Spleen (tissue), 13 donors: ENCODE measurements at places on chromosomes 6 and 20. TPM values are rescaled to one million over a fixed set of nuclear protein-coding genes. Genes with fewer than 3 reads are reported as not detected.

- H3K4me1 ChIP-seq: no peaks in the 10 kb centered on the region
- no peak overlapping the region for H3K4me3 ChIP-seq
- DNase-seq: no peak
- no peaks in the 10 kb centered on the region for H3K36me3 ChIP-seq
- no peak overlapping the region for H3K27ac ChIP-seq
These were observed 67.5 kb downstream of the NDUFAF5 start for GRCh38 chr20:13852306-13852705.

WFDC10B gene
- total RNA-seq: not detected

PSMB9 gene
- total RNA-seq: 141 TPM

RAD21L1 gene
- not detected for total RNA-seq

- H3K27ac ChIP-seq: peak overlapping the region; percentile 84
- DNase-seq: no peak
- peaks cover 49% of the 10 kb centered on the region for H3K4me1 ChIP-seq
- H3K4me3 ChIP-seq: no peak overlapping the region
- peaks cover 15% of the 10 kb centered on the region for H3K36me3 ChIP-seq
These were observed 60.9 kb downstream of the RPRD1B start for GRCh38 chr20:38094373-38094891.

GRCh38 chr6:3157131-3157933 is at the start of gene TUBB2A:
TUBB2A (minus strand) TSS chr6:3157544; CDS start chr6:3157463, 81 bp downstream.
- H3K36me3 ChIP-seq: no peaks in the 10 kb centered on the region
- peaks cover 23% of the 10 kb centered on the region for H3K27me3 ChIP-seq
- DNase-seq: peak; percentile 95

PPIL6 gene
- 0.33 TPM for total RNA-seq

DNA sequence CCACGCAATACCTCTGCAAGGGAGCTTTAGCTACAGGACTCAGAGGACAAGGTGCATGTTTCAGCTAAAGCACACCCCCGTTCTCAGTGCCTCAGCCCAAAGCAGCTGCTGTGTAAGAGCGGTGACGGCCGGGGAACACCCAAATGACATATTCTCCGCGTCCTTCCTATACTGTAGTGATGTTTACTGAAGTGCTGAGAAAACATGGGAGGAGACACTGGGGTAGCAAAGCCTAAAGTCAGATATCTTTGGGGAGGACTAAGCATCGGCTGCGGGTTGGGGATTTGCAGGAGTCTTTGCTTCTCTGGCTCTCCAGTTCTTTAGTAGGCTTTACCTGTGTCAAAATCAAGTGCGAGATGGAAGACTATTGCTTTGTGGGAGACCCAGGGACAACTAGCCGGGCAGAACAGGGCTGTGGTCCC is 1.7 kb downstream of the SLC22A23 start:
- H3K27me3 ChIP-seq: peaks cover 77% of the 10 kb centered on the region
- H3K27ac ChIP-seq: no peak overlapping the region
- no peak for DNase-seq
- H3K4me1 ChIP-seq: peaks cover 21% of the 10 kb centered on the region
- no peaks in the 10 kb centered on the region for H3K36me3 ChIP-seq

GRCh38 chr20:32819992-32820697 is 391 bp downstream of the MAPRE1 start:
- H3K4me3 ChIP-seq: peak overlapping the region; percentile 68
- DNase-seq: peak; percentile 96
- peak overlapping the region; percentile 94 for H3K27ac ChIP-seq
- peaks cover 45% of the 10 kb centered on the region for H3K4me1 ChIP-seq
- no peaks in the 10 kb centered on the region for H3K36me3 ChIP-seq

- no peaks in the 10 kb centered on the region for H3K4me1 ChIP-seq
- no peak for DNase-seq
- H3K4me3 ChIP-seq: no peak overlapping the region
- no peaks in the 10 kb centered on the region for H3K27me3 ChIP-seq
These were observed 91.5 kb upstream of the E2F3 start for GRCh38 chr6:20310185-20310584.

PDE7B gene
- total RNA-seq: 3.4 TPM

PRRT1 gene
- 0.72 TPM for total RNA-seq

- H3K4me1 ChIP-seq: peaks cover 5% of the 10 kb centered on the region
- H3K27me3 ChIP-seq: no peaks in the 10 kb centered on the region
- no peaks in the 10 kb centered on the region for H3K36me3 ChIP-seq
- no peak overlapping the region for H3K4me3 ChIP-seq
- no peak overlapping the region for H3K27ac ChIP-seq
- no peak for DNase-seq
These were observed 2.7 kb downstream of the BCAS1 start for GRCh38 chr20:54067606-54068174.

- H3K4me3 ChIP-seq: peak overlapping the region; percentile 34
- peak overlapping the region; percentile 3 for H3K27ac ChIP-seq
- peaks cover 36% of the 10 kb centered on the region for H3K4me1 ChIP-seq
These were observed 5.4 kb downstream of the NPBWR2 start for GRCh38 chr20:64101731-64102621.

GRCh38 chr6:12150812-12151432 is 138.8 kb downstream of the HIVEP1 start:
- no peaks in the 10 kb centered on the region for H3K27me3 ChIP-seq
- no peak overlapping the region for H3K27ac ChIP-seq
- peak; percentile 78 for DNase-seq
- H3K4me3 ChIP-seq: no peak overlapping the region
- no peaks in the 10 kb centered on the region for H3K4me1 ChIP-seq

- no peak overlapping the region for H3K27ac ChIP-seq
- peaks cover 71% of the 10 kb centered on the region for H3K36me3 ChIP-seq
- H3K4me3 ChIP-seq: no peak overlapping the region
- peaks cover 2% of the 10 kb centered on the region for H3K4me1 ChIP-seq
- H3K27me3 ChIP-seq: no peaks in the 10 kb centered on the region
- DNase-seq: no peak
These were observed 8.5 kb downstream of the C6orf89 start for GRCh38 chr6:36893976-36894932.
